ENCODE measurements at places on chromosomes 7 and 10.

DNA sequence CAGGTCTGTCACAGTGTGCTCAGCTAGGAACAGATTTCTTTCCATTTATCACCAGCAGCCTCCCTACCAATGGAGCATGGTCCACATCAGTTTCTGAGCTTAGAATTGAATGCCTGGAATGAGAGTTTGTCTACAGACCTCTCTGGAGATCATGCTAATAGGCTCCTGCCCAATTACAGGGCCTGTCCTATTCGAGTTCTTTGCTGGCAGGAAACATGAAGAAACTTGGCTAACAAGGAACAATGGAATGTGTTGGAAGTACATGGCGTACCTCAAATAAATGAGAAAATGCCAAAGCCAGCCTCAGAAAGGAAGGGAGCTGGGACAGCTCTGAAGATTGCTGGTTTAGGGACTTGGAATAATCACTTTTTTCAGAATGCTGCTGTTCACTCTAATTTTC, 186.0 kb upstream of the AKR1E2 start:
- no peak for DNase-seq

GRCh38 chr10:125817337-125817946, 5.6 kb downstream of the UROS start:
- DNase-seq, result no peak

GRCh38 chr7:10245406-10245805, 728.3 kb upstream of the PHF14 start:
- no peak for DNase-seq

GRCh38 chr7:156898938-156899337, 6.0 kb upstream of the LMBR1 start:
- no peak for DNase-seq

DNA sequence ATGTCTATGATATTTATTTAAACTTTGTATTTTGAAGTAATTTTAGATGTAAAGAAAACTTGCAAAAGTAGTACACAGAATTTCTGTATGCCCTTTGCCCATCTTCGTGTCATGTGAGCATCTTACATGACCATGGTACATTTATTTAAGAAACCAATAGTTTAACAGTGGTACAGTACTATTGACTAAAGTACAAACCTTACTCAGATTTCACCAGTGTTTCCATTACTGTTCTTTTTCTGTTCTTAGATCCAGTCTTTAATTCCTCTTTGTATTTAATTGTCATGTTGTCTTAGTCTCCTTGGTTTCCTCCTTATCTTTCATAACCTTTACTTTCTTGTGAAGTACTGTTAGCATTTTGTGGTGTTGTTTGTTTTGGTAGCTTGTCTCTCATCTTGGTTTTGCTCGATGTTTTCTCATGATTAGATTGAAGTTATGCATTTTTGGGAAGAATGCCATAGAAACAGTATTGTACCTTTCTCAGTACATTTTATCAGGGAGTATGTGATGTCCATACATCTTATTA, 24.1 kb downstream of the TAX1BP1 start:
- DNase-seq, result no peak

DNA sequence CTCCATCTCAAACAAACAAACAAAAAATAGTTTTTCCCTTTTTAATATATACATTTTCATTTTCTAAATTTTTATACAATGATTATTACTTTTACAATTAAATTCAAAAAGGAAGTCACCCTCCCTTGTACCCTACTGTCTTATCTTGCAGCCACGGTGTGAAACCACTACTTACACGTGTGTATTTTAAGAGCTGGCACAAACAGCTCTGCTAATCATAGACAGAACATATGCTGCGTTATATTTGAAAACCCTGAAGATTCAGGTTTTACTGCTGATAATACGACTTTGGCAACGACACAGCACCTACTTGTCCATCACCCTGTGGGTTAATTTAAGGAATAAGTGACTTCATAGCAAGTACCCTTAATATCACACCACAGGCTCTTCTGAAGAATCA, 991 bp downstream of the ANKRD61 start:
- no peak for DNase-seq

DNA sequence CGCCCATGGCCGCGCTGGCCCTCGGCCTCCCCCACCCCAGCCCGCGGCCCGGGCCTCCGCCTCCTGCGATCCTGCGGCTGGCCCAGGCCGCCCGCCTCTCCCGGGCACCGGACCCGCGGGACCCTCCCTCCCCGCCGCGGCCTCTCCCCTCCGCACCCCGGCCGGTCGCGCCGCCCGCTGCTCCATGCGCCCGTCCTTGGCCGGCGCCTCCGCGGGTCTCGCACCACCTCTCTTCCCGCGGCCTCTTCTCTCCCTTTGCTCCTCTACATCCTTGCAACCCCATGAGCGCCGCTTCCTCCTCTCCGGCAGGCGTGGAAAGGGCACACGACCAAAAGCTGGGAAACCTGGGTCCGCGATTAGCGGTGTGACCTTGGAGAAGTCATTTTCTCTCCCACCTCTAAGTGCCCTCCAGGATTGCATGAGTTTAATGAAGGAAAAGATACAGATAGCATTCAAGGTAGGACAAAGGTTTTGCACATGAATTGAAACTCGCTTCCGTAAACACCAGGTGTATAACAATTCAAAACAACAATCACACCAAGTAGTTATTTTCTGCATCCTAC, 448 bp upstream of the SRPK2 start:
- DNase-seq, result peak; percentile 52

DNA sequence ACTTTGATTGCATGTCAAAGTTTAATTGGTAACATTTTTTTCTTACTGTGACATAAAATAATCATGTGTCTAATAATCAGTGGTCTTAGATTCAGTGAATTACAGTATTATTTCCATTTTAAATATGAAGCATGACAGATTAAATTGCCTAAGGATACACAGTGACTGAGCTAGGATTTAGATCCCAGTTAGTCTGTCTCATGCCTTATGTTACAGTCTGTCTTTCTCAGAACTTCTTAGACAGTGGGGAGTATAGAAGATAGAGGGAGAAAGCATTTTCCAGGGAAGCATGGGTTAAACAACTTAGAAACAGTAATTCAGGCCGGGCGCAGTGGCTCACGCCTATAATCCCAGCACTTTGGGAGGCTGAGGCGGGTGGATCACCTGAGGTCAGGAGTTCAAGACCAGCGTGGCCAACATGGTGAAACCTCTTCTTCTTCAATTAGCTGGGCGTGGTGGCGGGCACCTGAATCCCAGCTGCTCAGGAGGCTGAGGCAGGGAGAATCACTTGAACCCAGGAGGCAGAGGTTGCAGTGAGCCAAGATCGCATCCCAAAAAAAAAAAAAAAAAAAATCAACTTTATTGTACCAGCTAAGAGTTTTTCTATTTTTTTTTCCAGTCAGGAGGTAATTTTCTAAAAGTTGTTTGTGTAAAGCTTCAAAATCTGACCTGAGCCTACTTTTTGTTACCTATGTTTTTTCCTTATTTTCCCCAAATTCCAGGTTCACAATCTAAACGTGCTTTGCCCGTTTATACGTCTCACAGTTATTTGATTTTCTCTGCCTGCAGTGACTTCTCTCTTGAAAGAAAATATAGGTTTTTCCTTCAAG, 3.3 kb downstream of the CASD1 start:
- DNase-seq, result no peak

DNA sequence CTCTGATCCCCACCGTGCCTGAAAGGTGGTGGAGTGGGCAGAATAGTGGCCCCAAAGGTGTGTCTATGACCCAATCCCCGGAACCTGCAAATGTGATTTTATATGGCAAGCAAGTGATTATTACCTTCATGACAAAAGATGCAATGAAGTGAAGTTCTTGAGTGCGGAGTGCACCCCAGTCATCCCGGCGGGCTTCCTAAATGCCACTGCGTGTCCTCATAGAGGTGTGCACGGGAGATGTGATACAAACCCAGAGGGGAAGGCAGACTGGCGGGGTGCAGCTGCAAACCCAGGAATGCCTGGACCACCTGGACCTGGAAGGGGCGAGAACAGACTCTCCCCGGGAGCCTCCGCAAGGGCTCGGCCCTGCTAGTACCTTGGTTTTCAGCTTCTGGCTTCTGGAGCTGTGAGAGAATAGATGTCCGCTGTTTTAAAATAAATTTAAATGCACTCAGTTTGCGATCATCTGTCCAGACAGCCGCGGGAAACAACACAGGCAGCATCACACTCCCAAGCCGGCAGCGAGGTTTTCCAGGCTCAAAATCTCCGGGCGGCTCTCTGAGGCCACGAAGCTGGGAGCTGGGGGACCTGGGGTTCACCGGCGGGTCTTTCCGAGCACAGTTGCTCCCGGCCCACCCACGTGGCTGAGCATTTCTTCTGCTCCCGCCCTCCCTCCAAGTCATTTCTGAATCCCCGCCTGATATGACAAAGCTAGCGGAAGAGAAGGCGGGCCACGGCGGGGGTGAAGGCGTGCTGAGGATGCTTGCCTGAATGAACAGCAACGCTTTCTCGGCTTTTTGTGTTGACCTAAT, 50.4 kb upstream of the EBF3 start:
- DNase-seq, result no peak

- no peak for DNase-seq
Observed at GRCh38 chr7:42511027-42511426, 274.0 kb upstream of the GLI3 start.

GRCh38 chr10:116049158-116049973, 223.6 kb downstream of the GFRA1 start:
- DNase-seq, result no peak

DNA sequence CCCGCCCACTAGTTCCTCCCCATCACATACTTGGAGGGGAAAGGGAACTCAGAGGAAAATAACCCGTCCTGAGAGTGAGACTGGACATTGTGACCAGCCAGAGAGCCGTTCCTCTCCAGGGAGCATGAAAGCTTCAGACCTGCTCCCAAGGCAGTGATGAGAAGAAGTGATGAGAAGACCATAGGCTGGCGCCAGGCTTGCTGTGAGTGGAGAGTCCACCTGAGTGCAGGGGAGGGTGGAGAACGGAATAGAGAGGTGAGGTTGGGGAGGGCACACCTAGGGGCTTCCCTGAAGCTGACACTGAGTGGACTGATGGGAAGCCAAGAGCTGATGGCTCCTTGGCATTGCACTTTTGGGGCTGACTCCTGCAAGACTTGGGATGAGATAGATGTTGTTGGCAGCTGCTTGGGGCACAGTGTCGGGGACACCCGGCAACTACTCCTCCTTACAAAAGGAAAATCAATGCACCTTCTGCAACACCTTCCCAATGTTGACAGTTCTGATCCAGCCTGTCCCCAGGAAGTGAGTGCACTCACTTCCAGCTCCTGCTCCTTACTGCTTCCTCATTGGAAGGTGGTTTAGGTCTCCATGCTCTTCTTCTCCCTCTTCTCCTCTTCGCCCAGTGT, 79.4 kb downstream of the EMX2 start:
- no peak for DNase-seq

DNA sequence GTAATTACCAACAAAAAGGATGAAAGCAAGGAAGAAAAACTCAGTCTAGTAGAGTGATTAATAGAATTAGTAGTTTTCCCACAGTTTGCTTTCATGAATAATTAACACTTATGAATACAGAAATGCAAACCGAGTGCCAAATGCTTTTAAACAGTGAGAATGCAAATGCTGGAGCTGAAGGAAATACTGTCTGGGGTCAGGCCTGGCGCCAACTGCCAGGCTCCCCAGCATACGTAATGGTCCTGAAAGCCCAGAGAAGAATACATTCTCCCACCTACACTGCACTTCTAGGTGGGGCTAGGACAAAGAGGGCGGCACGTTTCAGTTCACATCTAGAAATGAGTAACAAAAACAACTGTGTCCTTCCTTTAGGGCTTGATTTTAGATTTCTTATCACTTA, 30.0 kb downstream of the GLUD1 start:
- DNase-seq, result no peak

- DNase-seq, result no peak
Observed at GRCh38 chr10:63681993-63682697, 160.9 kb downstream of the REEP3 start.
